ENCODE measurements at places on chromosomes 5 and 9.
A peak's percentile ranks its signal among the peaks of the same experiment; 100 is the strongest.

GRCh38 chr9:81393985-81394811 is 295.1 kb downstream of the TLE1 start:
- DNase-seq, result peak; percentile 5

DNA sequence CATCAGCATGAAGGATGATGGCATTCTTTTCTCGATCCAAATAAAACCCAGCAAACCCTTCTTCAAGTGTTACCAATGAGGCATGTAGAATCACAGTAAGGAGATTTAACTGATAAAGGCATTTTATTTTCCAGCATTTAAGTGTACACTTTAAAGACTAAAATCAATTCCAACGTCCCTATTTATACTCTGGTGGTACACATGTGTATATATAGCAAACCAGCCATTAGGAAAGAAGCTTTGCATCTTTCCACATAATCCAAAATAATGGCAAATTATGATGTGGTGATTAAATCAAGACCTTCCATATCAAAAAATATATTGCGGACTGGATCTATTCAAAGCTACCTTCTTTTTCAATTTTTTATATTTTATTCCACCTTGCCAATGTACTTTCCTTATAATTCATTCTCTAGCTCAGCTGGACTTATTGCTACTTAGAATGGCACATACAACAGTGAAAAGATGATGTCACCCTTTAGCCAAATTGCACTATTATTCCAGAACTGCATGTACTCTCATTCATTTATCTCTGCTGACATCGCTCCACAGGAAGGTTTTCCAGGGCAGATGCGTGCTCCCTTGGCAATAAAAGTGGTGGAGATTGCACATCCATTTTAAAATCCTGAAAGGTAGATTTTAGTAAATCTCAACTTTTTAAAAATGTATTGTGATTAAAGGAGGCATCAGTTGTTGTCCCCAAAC is 63.3 kb upstream of the SLC30A5 start:
- no peak for DNase-seq

DNA sequence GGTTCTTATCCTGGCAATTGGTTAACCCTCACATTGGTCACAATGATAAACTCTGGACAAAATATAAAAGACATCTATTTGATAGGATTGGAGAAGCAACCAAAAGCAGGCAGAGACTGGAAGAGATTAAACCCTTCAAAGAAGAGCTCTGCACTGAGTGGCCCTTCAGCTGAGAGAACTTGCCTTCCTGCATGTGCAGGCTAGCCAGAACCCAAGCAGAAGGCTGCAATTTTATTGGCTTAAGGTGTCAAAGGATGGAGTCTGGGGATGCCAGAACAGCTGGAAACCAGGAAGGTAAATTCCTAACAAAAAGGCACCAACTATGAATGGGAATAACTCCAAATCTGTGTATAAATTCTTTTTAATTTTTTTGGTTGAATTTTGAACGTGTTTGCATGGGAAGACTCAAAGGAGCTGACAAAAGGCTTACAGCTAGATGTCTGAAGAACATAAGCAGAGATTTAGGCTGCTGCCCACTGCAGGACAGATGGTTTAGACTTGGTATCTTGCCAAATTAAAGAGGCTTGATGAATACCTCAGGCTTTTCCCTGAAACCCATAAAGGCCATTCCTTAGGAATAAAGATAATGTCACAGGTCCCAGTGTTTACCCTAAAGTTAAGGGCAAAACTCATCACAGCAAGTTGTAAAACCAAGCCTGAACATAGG is 66.3 kb downstream of the NR2F1 start:
- DNase-seq, result no peak

DNA sequence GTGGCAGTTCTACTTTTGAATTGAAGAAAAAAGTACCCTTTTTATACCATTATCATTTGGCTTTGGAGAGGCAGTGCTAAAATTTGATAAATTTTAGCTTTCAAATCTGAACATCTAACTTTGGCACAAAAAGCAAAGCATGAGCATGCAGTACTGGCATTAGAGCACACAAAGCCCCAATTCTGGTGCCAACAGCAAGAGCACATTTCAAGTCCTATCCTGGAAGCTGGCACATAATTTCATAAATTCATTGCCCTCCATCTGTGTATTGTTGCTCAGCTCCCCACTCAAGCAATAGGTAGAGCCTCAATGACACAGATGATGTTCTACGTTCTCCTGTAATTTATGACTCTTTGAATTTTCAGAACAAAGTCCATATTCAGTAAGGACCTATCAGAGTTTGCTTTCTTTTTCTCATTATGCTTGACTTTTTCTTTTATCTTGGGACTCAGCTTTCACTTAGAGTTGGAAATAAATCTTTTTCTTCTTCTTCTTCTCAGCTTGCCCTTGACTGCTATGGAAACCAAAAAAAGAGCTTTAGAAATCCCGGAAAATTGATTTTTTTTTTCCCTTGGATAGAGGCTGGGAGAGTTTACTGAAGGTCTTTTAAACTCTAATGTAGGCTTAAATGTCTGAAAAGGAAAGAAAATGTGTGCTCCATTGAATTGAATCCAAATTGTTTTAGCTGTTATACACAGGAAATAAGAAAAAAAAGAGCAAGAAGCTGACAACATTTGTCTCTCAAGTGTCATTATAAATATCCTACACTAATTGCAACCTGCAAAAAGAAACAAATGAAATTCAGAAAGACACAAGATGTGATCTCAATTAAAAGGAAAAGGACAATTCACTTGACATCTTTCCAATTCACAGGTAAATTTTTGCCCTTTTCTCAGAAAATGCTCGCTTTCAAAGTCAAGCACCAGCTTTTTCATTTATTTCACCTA is 380.8 kb upstream of the CDH18 start:
- DNase-seq, result no peak

GRCh38 chr9:95150903-95151302 is 166.6 kb downstream of the FANCC start:
- no peak for DNase-seq

DNA sequence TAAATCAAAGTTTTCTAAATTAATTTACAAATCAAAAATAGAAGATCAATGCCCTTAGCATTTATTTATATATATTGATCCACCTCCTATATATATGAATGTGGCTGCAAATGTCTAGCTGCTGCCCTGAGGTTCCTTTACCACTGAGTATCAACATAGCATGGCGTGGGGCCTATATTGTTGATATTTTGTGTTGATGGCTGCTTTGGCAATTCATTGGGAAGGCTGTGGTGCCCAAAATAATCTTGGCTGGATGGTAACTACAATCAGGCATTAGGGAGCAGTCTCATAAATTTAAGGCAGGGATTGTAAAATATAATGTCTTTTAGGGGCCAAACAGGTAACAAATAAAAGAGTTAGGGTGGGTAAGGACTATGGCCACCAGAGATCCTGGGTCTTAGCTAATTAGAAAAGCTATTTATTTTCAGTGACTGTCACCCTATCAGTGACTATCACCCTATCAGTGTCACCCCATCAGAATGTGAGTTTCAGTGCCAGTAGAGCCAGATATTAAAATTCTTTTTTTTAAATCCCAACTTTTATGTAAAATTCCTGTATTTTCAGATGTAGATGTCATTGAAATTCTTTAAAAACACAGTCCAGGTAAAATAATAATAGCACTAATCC is 190.7 kb upstream of the PCSK5 start:
- DNase-seq, result no peak
